Progenitor cell of endocrine pancreas (in vitro differentiated cells): ENCODE measurements at places on chromosomes 2 and 18.
A peak's percentile ranks its signal among the peaks of the same experiment; 100 is the strongest.

DNA sequence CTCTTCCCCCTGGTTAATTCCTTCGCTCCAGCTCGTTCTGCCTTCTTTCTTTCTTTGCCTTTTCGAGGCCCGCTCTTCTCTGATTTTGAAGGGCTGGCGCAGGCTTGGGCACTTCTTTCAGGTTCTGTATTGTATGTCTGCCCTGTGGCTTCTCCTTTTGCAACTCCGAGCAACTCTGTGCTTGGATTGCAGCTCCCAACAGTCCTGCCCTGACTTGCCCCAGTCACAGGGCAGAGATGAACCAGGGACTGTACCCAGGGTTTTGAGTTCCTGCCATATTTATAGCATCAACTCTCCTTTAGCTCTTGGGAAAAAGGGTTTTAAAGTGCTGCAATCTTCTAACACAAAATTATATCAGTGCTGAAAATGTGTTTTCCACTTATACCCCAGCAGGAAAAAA is 31.1 kb upstream of the CD8A start:
- no peak for DNase-seq

DNA sequence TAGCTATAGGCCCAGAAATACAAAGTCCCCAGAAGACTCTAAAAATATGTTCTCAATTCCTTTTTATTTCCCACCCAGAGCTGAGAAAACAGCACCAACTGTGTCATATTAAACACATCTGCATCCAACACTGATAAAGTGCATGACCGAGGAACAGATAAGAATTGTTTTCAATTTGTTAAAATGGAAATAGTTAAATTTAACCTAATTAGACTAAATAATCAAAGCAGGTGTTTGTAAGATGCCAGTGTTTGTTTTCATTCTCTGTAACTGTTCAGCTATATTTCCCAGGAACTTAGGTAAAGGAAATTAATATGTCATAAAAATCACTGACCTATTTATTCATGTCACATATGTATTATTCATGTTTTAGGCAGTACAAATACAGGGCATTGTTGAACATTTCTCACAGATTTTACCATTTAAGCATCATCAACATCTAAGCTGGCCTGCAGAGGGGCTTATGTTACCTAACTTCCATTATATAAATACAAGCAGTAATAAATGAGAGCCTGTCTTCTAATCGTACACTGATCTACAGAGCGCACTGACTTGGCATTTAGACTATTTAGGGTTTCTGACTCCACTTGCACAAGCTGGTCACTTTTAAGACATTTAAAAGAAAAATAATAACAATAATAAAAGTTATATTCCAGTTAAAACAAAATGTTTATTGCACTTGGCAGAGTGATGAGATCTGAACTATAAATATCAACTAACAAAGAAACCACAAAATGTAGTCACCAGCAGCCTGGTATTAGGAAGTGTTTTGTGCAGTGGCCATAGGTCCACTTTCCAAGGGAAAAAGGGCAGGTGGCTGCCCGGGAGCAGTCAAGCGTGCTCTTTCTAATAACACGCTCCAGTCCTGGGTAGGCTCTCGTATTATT is 86.6 kb upstream of the ZFP36L2 start:
- no peak for DNase-seq

DNA sequence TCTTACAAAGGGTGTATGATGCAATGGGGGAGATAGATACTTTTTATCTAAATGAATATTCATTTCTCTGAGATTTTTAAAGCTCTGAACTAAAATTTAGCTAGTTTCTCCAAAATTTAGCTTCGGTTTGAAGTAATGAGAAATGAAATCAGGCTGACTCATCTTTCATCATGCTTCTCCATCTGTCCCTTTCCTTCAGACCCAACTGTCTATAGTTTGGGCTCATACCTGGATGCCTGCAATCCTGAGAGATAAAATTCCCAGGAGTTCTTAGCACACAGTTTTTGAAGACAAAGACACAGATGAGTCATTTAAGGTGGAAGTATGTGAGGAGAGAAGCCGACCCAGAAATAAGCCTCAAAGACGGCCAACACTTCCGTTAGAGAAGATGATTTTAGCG is 336.4 kb upstream of the CDH20 start:
- DNase-seq, result no peak

DNA sequence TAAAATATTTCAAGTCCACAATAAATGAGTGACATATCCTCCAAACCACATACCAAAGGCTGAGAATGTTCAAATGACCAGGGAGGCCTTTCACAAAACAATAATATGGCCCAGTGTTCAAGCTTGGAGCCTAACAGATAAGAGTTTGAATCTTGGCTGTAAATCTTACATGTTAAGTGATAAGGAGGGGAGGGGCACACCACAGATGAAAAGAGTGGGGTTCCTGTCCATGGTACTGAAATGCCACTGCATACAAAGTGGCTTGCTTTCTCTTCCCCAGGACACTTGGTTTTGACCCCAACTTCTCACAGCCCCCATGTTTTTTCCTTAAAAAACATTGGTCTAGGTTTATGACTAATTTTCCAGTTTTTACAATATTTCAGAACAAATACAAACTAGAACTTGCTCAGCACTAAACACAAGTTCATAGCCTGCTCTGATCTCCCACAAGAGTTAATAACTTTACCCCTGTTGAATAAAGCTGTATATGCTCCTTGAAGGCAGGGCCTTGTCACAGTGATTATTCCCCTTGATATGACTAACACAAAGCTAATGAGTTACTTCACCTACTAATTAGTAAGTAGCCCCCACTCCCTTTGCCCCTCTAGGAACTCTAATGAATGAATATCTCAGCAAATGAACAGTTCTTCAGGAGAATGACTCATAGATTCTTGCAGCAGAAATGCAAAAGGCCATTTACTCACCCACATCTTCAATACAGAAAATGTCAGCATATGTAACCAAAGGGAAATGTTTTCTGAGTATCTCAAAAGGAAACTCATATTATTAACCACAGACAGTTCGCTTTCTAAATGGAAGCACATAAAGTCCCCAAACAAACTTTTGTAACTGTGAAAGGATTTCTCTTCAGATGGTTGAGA is 142.2 kb downstream of the SATB2 start:
- peak; percentile 16 for DNase-seq

DNA sequence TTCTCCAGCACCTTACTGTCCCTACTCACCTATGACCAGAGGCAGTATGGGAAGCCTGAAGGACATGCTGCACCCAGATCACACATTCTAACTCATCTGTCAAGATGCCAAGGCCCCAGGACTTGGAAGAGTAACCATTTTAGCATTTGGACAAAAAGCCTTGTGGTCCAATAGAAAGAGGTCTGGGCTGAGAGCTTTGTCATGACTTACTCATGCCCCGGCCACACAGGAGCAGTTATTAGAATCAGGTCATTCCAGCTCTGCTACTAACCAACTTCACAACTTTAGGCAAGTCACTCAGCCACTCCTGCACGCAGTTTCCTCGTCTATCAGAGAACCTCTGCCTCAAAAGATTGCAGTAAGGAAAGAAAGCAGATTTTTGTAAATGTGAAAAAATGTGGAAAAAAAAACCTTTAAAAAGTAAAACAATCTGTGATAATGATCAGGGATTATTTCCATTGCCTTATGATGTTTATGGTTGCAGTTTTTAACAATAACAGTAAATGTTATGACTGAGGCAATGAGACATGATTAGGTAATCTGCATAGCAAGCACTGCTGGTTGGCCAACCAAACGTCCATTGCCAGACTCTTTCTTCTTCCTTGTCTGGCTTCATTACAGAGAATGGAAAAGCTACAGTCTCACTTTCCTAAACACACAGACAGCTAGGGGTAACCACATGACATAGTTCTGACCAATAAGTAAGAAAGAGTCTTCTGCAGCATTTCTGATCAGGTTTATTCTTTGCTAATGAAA is 255.4 kb upstream of the CHAC2 start:
- no peak for DNase-seq

- no peak for DNase-seq
These were observed 446.8 kb upstream of the GCFC2 start for GRCh38 chr2:76157531-76157930.

DNA sequence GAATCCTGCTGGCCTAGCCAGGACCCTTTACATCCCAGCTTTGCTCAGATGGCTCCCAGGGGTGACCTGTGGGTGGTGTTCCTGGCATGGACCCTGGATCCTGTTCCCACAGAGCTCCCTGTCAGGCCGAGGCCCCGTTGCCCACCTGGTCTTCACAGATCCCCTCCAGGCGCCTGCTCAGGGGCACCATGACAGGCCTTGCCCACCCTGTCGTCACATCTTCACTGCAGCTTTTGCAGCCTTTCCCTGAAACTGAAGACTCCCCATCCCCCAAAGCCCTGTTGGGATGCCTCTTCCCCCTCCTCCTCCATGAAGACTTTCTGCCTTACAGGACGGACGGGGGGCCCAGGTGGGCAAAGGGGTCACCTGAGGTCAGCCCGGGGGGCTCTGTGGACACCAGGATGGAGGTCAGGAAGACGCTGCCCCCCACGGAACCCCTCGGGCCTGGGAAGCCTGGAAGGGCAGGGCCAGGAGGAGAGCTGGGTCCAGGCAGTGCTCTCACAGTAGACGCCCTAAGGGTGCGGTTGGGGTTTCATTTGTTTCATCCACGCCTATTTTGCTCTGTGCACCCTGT is 13.0 kb upstream of the KIF1A start:
- DNase-seq, result no peak

GRCh38 chr2:42878581-42878980 is 86.2 kb upstream of the HAAO start:
- no peak for DNase-seq

DNA sequence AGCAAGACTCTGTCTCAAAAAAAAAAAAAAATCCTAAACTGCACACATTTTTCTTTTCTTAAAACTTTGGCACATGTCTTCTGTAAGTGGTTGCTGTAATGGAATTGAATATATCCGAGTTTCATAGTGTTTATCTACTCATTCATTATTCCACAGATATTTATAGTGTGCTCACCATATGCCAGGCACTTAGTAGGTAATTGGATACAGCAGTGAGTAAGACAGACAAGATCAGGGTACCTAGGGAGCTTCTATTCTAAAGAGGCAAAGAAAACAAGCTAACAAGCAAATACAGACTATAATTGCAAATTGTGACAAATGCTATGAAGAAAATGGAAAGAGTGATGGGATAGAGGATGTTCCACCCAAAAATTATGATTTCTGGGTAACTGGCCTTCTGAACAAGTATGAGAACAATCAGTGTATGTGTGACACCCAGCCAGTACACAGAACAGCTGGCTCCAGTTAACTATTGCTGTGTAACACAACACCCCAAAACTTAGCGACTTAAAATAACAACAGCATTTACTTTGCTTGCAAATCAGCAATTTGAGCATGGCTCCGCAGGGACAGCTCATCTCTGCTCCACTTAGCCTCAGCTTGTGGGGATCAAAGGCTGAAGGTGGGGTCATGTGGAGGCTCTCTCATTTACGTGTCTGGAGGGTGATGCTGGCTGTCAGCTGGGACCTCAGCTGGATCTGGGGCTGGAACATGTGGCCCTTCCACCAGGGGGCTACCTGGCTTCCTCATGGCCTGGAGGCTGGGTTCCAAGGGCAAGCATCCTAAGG is 224.9 kb downstream of the INSIG2 start:
- DNase-seq, result no peak

GRCh38 chr2:113233593-113234550 is 44.8 kb downstream of the PAX8 start:
- DNase-seq, result no peak

DNA sequence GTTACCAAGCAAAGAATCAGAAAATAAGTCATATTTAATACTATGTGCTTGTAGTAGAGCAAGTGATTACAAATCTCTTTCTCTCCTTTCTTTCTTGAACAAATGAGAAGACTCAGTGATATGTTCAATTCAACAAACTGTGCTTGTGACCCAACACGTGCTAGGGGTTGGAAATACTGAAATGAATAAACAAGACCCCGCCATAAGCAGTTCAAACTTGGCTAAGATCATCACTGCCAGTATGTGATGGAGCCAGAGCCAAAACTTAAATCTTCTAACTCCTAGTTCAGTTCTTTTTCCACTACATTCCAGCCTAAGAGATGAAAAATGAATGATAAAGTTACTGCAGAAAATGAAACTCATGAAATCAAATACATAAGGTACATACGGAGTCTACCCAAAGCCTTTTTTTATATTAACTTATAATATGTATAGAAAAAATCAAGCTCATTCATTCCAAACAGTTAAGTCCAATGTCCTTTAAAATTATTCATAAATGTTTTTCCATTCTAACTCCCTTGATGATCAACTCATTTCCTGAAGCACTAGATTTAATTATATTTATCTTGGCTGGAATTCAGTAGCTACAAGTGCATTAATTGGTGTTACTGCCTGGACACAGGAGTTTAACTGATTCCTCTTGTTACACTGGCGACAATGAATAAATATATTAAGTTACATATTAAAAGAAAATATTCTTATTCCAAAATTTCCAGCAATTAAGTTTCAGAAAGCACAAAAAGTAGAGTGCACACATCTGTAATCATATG is 36.0 kb downstream of the GALNT3 start:
- no peak for DNase-seq

- no peak for DNase-seq
These were observed 29.3 kb downstream of the TGFA start for GRCh38 chr2:70523996-70524965.

DNA sequence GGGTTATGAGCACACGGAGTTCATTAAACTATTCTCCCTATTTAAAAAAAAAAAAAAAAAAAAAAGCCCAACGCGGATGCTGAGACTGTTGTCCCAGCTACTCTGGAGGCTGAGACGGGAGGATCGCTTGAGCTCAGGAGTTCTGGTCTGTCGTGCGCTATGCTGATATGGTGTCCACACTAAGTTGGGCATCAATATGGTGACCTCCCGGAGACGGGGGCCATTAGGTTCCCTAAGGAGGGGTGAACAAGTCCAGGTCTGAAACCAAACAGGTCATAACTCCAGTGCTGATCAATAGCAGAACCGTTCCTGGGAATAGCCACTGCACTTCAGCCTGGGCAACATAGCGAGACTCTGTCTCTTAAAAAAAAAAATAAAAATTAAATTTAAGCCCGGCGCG is 12.9 kb upstream of the ANKRD53 start:
- no peak for DNase-seq

DNA sequence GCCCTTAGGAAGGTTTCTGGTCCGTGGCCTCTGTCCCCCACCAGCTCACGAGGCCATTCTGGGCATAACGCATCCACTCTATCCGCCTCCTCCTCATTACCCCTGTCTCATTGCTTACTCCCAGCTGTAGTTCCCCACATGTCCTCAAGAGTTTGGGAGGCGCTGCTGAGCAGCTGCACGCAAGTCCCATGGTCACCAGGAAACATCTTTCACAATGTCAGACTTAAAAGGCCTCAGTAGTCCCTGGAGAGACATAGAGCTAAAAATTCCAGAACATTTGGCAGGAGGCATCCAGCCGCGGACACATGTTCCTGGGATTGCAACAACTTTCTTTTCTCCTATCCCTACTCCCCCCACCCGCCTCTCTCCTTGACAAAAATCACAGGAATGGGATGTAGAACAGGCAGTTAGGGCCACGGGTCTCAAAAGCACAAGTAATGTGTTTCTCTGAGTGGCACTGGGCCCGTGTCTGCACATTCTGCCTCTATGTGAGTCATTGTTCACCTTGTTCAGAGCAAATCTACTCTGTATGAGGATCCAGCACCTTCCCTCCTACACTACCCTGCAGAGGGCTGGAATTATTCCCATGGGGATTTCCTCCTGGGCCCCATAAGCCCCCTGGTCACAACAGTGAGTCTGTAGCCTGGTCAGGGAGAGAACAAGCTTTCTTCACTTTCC is 8.1 kb downstream of the LBH start:
- DNase-seq, result peak; percentile 30

- DNase-seq, result no peak
These were observed 415.3 kb downstream of the ZNF521 start for GRCh38 chr18:24936691-24937090.
